Activated CD4-positive, alpha-beta T cell treated with anti-CD3 and anti-CD28 coated beads, Interleukin-2, amount 10 ng/mL, durations not matched to agents 7 days and 5 days (primary cell): ENCODE measurements at places on chromosomes 7 and 10. TPM values are rescaled to one million over a fixed set of nuclear protein-coding genes. Genes with fewer than 3 reads are reported as not detected.
A peak's percentile ranks its signal among the peaks of the same experiment; 100 is the strongest.

DNA sequence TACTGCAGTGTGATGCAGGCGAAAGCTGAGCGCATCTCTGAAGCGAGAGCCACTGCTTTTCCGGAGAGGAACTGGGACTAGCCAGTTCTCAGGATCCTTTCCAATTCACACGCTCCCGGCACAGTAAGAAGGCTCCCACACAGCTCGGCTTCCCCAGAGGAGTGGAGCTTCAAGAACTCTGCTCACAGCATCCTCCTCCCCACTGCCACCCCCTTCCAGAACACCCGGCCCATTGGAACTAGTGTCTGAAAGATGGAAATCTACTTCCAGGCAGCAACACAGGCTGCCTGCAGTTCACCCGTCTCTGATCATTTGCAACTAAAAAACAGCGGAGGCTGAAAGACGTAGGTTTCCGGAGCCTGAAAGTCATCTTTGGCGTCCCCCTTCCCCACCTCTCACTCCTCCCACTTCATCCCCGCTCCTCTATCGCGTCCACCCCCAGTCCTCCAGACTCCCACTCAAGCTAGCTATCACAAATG lies at the start of gene DGKB:
Gene DGKB (minus strand): TSS at position 163 of the 479 bp plus-strand sequence.
- DNase-seq = no peak

- no peak for DNase-seq
Measured at GRCh38 chr10:29535012-29535777, 99.6 kb downstream of the SVIL start.

DNA sequence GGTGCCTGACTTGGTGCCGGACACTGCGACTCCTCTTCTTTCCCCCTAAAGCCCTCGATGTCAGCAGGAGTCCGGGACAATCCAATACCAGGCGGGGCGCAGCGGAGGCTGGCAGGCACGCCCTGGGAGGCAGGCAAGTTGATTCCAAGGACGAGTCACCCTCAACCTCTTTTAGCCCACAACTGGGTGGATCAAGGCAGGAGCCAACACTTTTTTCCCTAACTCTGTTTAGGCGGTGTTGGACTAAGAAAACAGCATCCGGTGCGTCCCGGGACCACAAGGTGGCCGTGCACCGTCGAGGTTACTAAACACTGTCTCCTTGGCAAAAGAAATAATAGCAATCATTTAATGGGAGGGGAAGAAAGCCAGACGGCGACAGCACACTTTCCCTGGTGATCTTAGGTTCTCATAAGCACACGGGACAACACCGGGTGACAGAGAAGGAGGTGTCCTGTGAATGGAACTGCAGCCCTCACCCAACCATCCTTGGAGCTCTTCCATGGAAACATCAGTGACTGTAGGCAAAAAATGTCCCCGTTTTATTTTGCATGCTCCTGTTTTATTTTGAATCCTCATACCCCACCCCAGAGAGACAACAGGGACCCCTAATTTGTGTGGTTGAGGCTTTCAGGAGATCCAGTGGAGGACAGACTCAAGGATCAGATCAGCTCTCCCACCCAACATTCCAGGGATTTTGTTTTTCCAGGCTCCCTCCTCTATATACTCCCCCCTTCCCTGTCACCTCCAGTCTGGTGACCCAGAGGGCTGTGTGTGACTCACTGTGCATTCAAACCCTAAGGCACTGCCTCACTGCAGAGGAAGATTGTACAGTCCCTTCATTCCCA lies 1.3 kb upstream of the CALCR start:
- DNase-seq = no peak

DNA sequence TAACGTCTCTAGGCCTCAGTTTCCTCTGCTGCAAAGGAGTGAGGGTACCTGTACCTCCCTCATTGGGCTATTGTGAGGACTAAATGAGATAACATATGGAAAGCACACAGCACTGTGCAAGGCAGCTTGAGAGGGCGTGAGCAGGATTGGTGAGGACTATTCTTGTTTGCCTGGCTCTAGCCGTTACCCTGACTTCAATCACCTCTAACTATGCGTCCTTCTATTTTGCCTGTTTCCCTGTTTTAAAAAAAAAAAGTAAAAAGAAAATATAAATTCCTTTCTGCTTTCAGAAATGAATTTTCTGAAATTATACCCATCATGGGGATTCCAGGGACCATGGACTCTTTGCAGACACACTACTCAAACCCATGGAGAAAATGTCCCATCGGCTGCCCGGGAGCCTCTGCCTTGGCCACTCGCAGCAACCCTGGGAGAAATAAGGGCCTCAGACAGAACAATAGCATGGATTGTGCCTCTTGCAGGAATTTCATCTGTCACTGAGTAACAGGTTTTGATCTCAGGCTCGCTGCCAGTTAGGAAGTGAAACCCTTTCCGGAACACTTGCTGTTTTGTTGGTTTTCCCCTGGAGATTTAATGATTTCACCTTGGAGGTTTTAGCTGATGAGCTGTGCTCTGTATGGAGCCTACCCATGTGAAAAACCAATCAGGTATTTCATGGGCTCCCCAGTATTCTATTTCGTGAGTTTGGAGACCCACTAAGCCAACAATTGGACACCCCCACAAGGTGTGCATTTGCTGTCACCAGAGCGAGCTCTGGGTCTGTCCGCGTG lies 55.6 kb downstream of the STEAP1B start:
- no peak for DNase-seq

GRCh38 chr10:4931587-4931986 lies 31.6 kb upstream of the AKR1C1 start:
- DNase-seq = no peak

- DNase-seq = no peak
Measured at GRCh38 chr10:129626796-129627435, 159.9 kb downstream of the MGMT start.

DNA sequence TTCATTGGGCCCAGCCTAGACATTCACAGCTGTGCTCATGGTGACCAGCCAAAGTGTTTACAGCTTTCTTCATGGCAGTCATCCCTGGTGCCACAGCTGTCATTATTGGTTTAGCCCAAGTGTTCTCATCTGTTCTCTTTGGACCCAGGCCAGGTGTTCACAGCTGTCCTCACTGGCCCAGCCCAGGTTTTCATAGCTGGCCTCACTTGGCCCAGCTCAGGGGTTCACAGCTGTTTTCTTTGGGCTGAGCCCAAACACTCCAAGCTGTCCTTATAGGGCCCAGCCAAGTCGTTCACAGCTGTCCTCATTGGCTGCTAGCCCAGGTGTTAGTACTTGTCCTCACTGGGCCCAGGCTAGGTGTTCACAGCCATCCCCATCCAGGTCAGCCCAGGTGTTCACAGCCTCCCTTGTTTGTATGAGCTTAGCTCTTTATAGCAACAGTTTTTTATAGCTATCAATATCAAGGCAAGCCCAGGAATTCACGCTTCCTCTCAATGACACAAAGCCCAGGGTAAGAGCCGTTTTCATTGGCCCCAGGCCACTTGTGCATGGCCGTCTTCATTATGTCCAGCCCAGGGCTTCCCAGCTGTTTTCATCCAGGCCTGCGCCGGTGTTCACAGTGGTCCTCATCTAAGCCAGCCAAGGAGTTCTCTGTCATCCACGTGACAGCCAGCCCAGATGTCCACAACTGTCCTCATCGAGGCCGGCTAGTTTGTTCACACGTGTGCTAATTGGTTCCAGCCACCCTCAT lies 11.6 kb downstream of the FRG2B start:
- DNase-seq = no peak

DNA sequence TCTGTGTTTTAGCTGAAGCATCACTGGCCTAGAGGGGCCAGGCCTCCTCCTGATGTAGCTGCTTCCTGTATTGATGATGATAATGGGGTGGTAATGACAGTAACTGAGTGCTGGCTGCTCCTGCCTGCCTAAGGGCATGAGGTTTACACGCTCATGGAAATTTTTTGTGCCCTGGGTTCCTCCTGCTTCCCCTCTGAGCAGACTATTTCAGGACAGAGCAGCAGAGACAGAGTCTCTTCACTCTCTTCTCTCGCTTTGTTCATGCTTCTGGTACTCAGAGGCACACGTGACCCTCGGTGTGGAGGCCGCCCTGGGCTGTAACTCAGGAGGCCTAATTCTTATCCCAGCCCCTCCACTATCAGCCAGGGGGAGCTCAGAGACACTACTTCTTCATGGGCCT lies 27.9 kb downstream of the LRRC20 start:
- no peak for DNase-seq

DNA sequence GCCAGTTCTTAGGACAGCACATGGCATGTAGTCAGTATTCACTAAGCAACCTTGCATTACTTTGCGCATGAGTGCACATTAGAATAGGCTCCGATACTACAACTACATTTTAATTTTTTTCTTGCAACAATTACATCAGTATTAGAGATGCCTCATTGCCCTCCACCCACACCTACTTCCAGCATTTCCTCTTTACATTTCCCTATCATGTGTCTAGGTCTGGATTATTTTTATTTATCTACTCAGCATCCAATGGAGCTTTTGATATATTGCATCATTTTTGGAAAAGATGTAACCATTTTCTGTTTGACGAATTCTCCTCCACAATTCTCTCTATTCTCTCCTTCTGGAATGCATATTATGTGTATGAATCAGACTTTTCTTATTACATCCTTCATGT lies 258.2 kb upstream of the GLI3 start:
- DNase-seq = no peak

GRCh38 chr7:8908889-8909288 lies 475.5 kb downstream of the NXPH1 start:
- DNase-seq = no peak

- no peak for DNase-seq
Measured at GRCh38 chr7:81235997-81236396, 317.1 kb upstream of the SEMA3C start.

DNA sequence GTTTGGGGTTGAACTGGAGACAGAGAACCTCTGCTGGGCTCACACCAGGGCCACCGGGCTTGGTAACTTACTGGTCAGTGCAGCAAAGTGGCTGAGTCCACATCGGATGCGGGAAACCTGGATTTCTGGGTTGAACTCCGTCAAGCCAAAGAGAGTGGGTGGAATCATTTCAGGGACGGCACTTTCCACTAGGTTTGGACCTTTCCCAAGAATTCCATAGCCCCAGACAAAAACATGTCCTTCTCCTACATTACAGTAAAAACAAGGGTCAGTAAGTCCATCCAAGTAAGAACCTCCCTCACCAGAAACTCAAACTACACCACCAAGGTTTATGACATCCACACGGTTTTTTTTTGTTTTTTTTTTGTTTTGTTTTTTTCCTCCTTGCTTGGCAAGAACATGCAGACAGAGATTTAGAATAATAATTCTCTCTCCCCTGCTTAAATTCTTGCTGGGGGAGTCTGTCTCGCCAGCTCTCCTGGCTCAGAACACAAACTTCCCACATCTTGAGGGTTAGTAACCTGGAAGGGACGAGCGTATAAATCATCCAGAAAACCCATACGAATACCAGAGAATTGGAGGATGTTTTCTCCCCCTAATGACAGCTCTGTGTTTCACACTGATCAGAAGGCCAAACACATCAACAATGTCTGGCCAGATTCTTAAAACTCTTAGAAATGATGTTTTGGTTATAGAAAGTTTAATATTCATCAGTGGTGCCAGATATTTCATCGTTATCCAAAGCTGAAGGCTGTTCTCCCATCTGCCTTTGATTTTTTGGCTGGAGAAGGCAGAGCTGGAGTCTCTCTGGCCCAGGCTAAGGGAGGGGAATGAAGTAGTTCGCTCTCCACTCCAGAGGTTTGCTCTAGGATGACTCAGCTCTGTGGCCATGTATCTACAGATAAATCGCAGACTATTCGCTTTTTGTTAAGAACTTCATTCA lies 17.5 kb downstream of the RCC1L start:
- no peak for DNase-seq

GRCh38 chr7:135111379-135111778 lies 36.5 kb upstream of the TMEM140 start:
- no peak for DNase-seq

GRCh38 chr10:43808136-43808535 lies 159.5 kb upstream of the ZNF32 start:
- DNase-seq = peak; percentile 16

- DNase-seq = no peak
Measured at GRCh38 chr10:3622845-3623621, 162.0 kb downstream of the KLF6 start.

- peak; percentile 17 for DNase-seq
Measured at GRCh38 chr10:7045891-7046599, 364.8 kb downstream of the SFMBT2 start.

GRCh38 chr7:66076462-66077329 lies 1.1 kb downstream of the ASL start:
- DNase-seq = no peak

GRCh38 chr7:113775401-113775800 lies 143.4 kb downstream of the PPP1R3A start:
- DNase-seq = no peak

- no peak for DNase-seq
Measured at GRCh38 chr7:55250313-55250712, 114.8 kb upstream of the LANCL2 start.

DNA sequence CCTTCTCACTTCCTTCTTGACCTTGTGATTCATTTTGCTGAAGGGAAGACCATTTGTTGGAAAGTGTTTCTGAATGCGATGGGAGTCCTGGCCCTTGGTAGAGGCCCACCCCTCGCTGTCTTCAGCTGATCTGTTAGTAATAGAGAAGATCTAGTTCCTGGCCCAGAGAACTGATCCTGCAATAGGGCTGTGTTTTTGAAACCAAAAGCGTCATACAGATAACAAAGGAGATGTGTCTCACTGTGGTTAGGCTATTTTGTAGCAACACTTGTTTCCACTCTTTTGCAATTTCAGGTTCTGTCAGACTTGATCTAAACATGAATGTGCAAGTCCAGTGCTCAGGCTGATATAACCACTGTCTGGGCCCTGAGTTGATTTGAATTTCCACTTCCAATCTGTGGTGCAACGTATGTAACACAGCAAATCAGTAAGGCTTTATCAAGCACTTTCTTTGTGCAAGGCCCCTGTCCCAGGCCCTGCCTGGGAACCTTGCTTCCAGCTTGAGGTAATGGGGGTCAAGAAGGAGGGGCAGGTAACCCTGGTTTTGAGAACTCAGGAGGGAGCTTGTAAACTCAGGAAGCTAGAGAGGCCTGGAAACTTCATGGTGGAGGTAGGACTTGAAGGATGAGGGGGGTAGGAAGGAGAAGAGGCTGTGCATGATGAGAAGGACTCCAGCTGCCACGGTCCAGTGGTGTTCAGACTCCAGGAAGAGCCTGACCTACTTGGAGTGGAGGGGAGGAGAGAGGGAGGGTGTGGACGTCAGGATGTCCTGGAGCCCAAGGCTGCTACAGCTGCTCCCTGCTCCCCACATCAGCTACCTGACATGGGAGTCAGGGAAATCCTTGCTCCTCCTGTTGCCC lies 42.2 kb upstream of the SRGN start:
- peak; percentile 52 for DNase-seq

DNA sequence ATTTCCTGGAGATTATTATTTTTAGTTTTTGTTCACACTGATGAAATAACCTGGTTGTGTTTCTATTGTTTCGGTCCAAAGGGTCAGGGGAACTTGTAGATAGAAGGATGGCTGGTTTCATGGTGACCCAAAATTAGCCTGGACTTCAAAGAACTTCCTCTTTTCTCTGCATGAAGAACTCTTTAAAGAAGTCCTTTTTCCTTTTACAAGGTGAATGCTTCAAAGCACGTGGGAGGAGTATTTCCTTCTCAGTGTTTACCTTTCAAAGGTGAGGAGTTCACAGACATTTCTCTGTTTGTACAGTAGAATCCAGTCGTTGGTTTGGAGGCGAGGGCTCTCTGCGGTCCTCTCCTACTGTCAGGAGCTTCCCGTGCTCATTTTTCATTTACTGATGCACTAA lies 561.7 kb downstream of the GATA3 start:
- DNase-seq = no peak

GRCh38 chr7:110974441-110974840 lies 116.5 kb upstream of the LRRN3 start:
- DNase-seq = no peak

Gene LRMDA
- total RNA-seq = not detected

Gene OPN4
- total RNA-seq = not detected

Gene PPP1R3C
- not detected for total RNA-seq

Gene FAM25G
- not detected for total RNA-seq

Gene FAM241B
- total RNA-seq = 3.4 TPM

Gene PRSS1
- total RNA-seq = not detected

Gene ENTPD1
- 0.27 TPM for total RNA-seq

Gene TCAF1
- 15.5 TPM for total RNA-seq

Gene SUMF2
- 128 TPM for total RNA-seq
